ENCODE measurements at places on chromosomes 1 and 21.

DNA sequence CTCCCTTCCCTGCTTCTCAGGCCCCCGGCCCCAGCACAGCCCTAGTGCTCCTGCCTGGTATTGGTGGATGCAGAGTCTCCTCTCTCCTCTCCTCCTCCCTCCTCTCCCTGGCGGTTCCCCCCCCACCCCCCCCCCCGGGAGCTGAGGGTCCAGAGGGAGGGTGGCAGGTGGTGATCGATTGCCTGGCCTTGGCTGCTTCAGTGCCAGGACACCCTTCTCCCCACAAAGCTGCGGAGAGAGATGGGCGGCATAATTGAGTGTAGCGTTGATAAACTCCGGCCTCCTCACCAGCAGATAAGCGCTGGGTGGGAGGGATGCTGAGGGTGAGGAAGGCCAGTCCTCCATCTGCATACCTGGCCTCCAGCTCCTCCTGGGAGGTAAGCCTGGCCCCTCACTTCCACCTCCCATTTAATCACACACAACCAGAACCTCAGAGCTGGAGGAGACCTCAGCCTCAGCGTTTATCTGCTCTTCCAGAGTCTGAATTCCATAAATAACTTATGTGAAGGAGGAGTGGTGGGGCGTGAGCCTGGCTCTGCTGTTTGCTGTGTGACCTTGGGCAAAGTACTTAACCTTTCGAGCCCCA is 60.8 kb downstream of the LRRN2 start:
- DNase-seq: no peak

- DNase-seq: no peak
Observed at GRCh38 chr21:27269644-27270043, 302.8 kb upstream of the ADAMTS5 start.

DNA sequence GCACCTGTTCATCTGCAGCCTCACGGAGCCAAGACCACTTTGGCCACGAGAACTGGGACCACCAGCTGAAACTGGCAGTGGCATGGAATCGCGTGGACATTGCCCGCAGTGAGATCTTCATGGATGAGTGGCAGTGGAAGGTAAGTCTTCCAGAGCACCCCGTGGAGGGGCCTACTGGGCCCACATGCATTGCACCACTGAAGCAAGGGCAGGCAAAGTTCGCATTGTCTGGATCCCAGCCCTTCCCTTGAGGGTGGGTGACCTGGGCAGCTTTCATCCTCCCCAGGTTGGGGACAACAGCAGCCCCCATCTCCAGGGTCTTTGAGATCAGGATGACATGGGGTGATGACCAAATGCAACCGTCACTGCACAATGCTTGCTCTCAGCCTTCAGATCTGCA is 37.5 kb downstream of the TRPM2 start:
- no peak for DNase-seq

DNA sequence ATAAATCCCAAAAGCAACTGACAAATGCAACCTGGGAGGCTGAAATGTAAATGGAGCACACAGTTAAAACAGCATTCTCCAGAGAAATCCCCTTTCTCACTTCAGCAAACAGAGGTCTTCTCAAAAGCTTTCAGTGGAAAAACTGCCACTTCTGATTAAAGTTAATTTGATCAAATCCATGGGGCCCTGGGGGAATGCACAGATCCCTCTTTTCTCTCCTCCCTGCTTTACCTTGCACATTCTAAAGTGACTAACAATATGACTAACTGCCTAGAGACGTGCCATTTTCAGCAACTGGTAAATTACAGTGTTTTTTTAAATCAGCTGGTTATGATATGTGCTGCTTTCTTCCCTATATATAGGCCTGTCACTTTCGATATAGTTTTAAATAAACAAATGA is 142.5 kb downstream of the RERE start:
- DNase-seq: no peak

- DNase-seq: no peak
Observed at GRCh38 chr1:206705191-206705590, 20.5 kb downstream of the MAPKAPK2 start.

GRCh38 chr1:156465747-156466365 is 34.7 kb downstream of the MEF2D start:
- no peak for DNase-seq

GRCh38 chr1:246067432-246068216 is 439.5 kb downstream of the SMYD3 start:
- no peak for DNase-seq

GRCh38 chr1:203058676-203058935 is 27.2 kb downstream of the MYOG start:
- no peak for DNase-seq

DNA sequence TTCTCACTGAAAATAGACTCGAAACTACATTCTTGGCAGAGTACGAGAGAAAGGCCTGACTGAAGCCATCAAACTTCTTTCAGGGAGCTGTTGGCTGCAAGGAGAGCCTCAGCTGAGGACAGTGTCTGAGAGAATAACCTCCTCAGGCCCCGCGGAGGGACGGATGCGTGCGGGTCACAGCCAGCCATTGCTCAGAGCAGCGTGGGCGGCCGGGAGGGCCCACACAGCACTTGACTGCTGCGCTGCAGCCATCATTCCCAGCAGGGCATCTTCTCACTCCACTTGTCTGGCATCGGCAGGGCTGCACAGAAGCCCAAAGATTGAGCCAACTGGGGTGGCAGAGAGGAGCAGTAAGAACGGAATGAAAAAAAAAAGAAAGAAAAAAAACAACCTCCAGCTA is 113.5 kb downstream of the XCL2 start:
- DNase-seq: no peak

GRCh38 chr21:19031953-19032352 is 628.4 kb upstream of the TMPRSS15 start:
- DNase-seq: no peak

DNA sequence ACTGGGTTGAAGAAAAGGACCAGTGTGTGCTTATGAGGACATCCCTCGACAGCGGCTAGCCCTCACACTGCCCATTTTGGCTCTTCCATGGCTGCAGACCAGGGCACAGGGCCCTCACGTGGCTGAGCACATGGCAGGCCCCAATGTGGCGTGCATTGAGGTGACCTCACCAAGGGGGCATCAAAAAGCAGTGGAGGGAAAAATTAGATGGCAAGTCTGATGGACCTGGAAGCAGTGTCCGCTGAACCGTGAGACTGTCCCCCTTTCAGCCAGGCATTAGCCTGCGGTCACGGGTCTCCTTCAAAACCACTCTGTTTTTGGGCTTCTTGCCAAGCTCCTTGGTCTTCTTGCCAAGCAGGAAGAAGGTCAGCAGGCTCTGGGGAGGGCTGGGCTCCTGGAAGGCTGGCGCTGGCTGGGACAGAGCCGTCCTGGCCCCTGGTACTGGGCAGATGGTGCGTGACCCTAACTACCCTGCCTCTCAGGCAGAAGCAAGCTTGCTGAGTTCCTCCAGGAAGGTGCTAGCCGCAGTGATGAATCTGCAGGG is 30.8 kb downstream of the TRIM67 start:
- DNase-seq: no peak

DNA sequence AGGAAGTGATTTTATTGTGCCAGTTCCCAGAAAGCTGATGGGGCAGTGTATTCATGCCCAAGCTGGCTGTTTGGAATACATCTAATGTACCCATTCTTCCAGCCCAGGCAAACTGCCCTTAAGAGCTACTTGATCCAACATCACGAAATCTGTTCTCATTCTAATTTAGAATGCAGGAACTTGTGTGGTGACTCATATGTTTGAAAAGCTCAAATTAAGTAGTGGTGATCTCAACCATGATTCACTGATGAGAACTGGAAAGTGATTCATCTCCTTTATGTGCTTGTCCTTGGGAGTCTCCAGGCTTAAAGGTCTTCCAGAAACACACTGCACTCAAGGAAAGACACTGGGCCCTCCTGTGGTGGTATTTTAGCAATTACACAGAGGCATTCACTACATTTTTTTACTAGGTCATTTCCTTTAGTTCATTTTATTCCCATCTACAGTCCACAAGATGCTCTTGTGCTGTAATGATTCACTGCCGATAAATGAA is 65.4 kb downstream of the RPE65 start:
- DNase-seq: no peak

GRCh38 chr1:57132993-57133622 is 167.3 kb upstream of the C8B start:
- DNase-seq: no peak

- DNase-seq: no peak
Observed at GRCh38 chr1:55426619-55427018, 211.5 kb upstream of the USP24 start.

DNA sequence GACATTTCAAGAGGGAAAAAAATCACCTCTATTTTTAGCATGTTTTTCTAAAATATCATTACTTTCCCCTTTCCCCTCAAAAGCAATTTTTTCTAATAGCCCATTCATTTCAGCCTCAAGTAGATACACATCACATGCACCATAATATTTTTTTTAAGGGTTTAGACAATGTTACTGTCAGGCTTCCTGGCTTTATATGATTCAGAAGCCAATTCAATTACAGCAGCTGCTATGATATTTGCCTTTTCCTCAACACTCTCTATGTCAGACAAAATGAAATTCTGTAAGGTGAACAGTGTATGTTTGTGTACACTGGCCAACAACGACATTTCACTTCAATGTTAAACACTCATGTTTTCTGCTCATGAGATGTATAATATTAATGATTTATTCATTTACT is 46.5 kb downstream of the OMA1 start:
- no peak for DNase-seq

DNA sequence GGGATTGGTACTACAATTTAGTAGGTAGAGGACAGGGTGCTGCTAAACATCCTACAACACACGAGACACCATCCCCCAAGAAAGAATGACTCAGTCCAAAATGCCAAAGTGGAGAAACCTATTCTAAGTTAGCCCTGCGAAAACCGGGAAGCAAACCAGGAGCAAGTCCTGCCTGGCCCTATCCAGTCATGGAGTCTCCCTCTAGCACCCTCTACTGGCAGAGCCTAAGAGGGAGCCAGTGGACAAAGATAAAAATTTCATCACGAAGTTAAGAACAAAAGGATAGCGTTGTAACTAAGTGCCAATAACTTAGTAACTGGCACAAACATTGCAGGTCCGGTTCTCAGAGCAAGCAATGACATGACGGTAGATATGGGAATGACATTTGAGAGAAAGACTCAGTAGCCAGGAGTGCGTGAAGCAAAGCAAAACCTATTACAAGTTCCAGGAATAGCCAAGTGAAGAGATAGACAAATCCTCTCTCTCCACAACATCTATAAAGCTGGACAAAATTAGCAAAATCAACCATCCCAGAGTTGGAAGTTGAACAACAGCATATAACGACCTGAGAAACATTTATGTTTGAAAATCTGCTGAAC is 383.5 kb downstream of the OMA1 start:
- DNase-seq: peak; percentile 9

GRCh38 chr1:239814306-239814881 is 277.3 kb upstream of the FMN2 start:
- DNase-seq: no peak

DNA sequence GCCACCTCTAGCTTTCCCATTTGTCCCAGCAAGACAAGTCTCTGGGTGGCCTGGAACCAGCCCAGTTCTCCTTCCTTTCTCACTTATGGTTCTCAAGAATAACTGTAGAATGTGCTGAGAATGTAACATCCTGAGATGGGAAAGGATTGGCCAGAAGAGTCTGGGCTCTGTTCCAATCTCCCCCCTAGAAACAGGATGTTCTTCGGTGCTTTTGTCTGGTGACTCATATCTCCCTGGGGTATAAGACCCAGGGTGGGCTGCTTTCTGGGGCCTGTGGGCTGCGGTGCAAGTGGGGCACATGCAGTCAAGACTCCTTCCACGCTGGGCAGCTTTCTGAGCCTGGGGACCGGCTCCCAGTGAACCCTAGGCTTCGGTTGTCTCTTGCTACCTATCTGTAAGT is 251.2 kb upstream of the POU3F1 start:
- DNase-seq: no peak

DNA sequence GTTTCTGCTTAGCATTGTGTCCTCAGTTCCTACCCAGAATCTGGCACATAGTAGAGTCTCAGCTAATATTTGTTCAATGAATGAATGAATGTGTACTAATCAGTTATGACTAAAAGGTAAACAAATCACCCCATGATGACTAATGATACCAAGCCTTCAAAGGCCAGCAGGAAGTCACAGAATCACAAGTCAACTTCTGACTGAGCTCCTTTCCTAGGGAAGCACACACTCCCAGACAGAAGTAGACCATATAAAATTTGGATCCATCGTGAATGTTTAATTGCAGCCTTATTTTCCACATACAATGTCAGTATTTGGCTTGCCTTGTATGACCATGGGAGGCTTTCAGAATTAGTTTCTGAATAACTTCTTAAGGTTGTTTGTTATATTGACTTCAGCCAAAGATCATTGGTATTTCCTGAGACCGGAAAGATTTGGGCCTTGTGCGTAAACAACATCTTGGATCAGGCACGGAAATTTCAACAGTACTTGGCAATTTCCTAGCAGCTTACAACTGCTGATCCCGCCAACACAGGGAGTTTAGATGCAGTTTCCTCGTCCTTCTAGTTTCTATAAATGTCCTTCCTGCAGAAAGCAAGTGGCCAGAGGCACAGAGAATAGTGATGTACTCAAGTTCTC is 185.9 kb upstream of the ATP1B1 start:
- no peak for DNase-seq

DNA sequence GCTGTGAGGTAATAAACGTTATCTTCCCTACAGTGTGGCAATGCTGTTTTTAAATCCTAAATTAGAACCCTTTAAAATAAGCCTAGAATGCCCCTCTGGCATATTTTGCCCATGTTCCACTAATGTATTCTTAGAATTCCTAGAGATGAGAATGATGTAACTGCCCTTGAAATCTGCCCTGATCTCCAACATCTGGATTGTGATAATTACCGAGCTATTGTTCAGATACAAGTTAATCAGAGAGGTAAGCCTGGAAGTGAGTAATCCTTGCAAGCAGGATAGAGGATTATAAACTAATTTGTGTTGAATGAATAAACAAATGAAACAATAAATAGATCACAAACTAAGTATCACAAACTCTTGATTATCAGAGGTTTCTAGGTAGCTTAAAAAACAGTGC is 107.8 kb upstream of the DMRTA2 start:
- DNase-seq: no peak

DNA sequence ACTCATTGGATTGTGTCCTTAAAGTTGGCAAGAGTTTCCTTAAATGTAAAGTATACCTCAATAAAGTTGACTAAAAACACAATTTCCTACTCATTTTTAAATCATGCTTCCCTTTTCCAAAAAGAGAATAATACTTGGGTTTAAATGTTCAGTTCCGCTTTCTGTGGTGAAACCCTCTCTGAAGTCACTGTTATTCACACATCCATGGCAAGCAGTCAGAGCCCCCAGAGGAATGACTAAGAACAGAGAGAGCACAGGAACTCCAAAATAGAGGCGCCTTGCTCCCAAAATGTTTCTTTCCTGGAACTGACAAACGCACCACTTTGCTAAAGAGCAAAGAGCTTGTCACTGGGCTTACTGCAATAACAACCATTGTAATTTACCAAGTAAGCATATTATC is 142.5 kb downstream of the TIAM1 start:
- DNase-seq: no peak

- no peak for DNase-seq
Observed at GRCh38 chr21:29523646-29524045, 224.9 kb downstream of the BACH1 start.

GRCh38 chr1:151693057-151693651 is 23.4 kb downstream of the CELF3 start:
- DNase-seq: no peak

- DNase-seq: no peak
Observed at GRCh38 chr1:41394959-41395956, 34.0 kb downstream of the FOXO6 start.

GRCh38 chr1:109091078-109091838 is 694 bp downstream of the TMEM167B start:
- DNase-seq: no peak
